Brain microvascular endothelial cell (primary cell): ENCODE measurements at places on chromosomes 12 and 14.

GRCh38 chr14:35242599-35243311 is 49.4 kb upstream of the PSMA6 start:
- DNase-seq: no peak

DNA sequence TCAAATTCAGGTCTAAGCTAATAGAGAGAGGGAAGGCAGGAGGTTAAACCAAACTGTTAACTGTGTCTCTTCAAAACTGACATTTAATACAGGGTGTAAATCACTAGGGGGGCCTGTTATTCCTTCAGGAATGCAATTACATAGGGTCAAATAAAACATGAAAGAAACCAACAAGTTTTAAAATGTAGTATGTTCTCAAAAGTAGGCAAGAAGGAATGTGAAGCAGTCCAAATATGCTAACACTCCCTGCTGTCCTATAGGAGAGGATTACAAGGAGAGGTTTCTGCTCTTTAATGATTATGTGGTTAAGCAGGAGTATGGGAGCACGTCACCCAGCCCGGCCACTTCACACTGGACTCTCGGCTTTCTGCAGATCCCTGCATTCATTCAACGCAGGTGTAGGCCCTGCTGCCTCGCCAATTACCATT is 42.5 kb upstream of the BMP4 start:
- peak; percentile 54 for DNase-seq

DNA sequence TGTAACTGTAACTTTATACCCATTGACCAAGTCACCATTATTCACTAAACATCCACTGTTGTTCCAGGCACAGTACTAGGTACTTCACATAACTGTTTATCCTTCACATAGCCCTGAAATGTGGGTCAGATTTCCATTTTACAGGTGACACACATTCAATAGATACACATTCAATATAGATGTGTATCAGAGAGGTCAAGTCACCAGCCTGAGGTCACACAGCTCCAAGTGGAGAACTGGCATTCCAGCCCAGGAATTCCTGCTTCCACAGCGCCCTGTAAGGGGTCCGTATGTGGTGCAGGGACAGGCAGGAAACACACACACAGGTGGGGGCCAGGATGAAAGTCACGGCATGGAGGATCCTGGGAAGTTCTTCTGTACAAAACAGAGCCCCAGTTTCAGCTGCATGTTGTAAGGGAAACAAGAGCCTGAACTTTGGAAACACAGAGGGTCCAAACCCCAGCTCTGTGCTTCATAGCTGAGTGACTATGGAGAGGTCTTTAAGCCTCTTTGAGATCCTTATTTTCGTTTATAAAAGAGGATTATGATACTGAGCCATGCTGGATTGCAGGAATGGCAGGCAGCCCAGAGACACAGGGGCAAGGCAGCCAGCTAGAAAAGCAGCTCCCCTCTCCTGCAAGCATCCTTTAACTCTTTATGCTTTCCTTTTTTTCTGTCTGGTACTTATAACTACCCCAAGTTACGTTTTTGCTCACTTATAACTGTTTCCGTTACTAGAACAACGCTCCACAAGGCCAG is 50.3 kb upstream of the DICER1 start:
- DNase-seq: no peak

GRCh38 chr14:66824251-66824650 is 316.3 kb downstream of the GPHN start:
- DNase-seq: no peak

GRCh38 chr12:68334132-68334531 is 2.0 kb upstream of the MDM1 start:
- no peak for DNase-seq

DNA sequence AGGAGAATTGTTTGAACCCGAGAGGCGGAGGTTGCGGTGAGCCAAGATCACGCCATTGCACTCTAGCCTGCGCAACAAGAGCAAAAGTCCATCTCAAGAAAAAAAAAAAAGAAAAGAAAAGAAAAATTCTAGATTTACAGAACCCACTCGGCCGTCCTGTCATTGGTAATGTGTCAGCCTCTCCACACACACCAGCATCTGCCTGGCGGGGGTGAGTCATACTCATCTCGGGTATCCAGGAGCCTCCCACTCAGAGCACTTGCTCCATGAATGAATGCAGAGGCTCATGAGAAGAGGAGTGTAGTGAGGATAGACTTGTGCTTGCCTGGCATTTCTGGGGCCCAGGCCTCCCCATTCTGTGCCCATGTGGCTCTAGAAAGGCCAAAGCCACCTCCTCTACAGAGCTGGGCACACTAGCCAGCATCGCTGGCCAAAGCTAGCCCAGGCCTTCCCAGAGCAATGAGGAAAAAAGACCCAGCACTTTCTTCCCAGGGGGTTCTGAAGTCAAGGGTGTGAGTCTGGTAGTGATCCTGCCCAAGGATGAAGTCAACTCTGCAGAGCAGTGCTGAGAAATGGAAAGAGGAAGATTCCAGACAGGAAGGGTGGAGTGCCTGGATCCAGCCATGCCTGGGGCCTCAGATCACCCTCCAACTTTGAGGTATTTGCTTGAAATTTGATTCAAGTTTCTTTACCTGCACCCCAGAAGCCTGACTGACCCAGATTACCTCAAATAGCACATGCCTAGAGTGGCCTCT is 31.2 kb upstream of the KLC1 start:
- peak; percentile 89 for DNase-seq

- no peak for DNase-seq
These were observed 16.6 kb downstream of the ADGRD1 start for GRCh38 chr12:130970165-130970907.

DNA sequence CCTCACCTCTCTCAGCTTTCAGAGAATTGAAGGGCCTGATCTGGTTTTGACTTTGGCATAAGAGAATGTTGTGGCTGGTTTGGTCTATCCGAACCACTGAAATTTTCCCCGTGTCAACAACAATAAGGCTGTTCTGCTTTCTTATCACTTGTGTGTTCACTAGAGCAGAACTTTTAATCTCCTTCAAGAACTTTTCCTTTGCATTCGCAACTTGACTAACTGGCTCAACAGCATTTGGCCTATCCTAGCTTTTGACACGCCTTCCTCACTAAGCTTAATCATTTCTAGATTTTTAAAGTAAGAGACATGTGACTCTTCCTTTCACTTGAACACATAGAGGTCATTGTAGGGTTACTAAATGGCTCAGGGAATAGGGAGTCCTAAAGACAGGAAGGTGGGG is 25.9 kb upstream of the EDDM3A start:
- no peak for DNase-seq

- DNase-seq: peak; percentile 27
These were observed 62.2 kb downstream of the BMP4 start for GRCh38 chr14:53894456-53894855.

DNA sequence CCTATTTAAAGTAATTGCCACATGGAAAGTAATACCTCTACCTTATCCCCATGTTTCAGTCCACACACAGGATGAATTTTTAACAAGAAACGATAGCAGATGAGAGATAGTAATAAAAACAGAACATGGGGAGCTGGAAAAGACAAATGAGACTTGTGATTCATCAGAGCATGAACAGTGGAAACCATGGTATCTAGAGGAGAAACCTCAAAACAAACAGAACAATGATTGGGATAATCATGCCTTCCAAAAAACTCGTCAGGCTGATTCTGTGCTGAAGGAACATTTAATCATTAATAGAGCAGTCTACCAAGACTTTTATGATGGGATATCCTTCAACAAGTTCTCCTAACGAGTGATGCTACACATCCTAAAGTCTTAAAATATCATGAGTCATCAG is 1390.7 kb downstream of the FSCB start:
- DNase-seq: no peak

DNA sequence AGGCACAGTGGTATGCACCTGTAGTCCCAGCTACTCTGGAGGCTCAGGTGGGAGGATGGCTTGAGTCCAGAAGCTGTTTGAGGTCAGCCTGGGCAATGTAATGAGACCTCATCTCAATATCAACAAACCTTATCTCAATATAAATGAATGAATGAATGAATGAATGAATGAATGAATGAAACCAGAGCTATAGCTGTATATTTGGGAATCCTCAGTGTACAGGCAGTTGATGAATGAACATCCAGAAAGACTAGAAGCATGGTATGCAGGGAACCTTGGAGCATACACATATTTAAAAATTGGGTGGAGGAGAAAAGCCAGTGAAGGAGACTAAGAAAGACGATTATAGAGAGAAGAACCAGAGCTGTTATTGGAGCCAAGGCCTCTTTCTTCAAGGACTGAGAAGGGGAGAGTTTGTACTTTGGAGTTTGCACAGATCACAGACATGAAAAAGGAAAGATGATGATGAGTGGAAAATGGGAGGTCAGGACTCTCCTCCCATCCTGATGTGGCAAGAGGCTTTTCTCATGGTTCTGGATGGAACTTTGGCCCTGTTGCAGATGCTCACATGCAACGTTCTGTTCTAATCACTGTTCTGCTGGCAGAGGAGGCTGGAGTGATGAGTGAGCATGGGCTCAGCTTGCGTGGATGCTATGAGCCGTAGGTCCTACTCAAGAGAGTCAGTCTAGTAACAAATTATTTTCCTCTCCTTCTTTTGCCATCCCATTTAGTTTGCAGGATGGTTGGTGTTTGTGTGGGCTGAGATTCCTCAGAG is 114.4 kb downstream of the PRKCH start:
- no peak for DNase-seq

DNA sequence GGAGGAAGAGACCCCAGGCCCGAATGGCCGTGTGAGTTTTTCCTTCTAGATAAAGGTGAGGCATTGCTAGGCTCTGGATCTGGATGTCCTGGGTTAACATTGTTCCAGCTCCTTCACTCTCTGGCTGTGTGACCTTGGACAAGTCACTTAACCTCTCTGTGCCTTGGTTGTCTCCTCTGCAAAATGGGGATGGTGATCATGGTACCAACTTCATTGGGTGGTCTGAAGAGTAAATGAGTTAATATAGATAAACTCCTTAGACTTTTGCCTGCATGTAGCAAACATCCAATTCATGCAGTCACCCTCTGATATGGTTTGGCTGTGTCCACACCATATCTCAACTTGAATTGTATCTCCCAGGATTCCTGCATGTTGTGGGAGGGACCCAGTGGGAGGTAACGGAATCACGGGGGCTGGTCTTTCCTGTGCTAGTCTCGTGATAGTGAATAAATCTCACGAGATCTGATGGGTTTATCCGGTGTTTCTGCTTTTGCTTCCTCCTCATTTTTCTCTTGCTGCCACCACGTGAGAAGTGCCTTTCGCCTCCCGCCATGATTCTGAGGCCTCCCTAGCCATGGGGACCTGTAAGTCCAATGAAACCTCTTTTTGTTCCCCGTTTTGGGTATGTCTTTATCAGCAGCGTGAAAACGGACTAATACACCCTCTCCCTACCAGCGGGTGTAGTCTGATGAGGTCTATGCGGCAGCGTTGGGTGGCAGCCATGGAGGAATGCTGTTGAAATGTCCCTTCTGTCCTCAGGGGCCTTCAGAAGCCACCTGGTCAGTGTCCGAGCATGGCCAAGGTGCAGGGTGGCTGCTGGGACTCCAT is 256.1 kb downstream of the GLT1D1 start:
- DNase-seq: no peak

- no peak for DNase-seq
These were observed 4.2 kb downstream of the OR10G3 start for GRCh38 chr14:21575661-21576060.

- DNase-seq: no peak
These were observed 496.1 kb downstream of the BCL11B start for GRCh38 chr14:98775892-98776291.

GRCh38 chr12:89353823-89354611 is 1.7 kb upstream of the DUSP6 start:
- DNase-seq: peak; percentile 51

GRCh38 chr14:68041876-68042354 is 222.3 kb downstream of the RAD51B start:
- no peak for DNase-seq

DNA sequence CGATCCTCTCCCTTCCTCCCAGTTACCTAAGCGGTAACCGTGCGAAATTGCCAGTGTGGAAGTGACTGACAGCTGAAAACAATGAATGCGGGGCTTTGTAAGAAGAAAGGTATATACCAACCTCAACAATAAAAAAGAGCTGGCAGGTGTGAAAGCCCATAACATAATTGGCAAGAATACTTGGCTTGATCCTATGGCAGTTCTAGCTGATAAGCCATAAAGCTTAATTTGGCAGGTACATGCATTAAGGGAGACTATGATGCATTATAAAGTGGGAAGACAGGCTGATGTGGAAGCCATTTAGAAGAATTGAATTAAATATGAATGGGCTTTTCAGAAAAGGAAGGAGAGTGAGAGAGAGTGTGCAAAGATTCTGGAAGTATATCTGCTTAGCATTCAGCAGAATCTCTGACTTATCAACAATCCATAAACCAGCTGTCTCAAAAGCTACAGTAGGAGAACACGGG is 71.3 kb downstream of the CRACR2A start:
- no peak for DNase-seq

- DNase-seq: no peak
These were observed 134.0 kb upstream of the CPSF6 start for GRCh38 chr12:69105101-69105962.

GRCh38 chr12:131987552-131987951 is 37.8 kb downstream of the EP400 start:
- DNase-seq: no peak

GRCh38 chr14:100664841-100665510 is 61.7 kb upstream of the DLK1 start:
- no peak for DNase-seq

DNA sequence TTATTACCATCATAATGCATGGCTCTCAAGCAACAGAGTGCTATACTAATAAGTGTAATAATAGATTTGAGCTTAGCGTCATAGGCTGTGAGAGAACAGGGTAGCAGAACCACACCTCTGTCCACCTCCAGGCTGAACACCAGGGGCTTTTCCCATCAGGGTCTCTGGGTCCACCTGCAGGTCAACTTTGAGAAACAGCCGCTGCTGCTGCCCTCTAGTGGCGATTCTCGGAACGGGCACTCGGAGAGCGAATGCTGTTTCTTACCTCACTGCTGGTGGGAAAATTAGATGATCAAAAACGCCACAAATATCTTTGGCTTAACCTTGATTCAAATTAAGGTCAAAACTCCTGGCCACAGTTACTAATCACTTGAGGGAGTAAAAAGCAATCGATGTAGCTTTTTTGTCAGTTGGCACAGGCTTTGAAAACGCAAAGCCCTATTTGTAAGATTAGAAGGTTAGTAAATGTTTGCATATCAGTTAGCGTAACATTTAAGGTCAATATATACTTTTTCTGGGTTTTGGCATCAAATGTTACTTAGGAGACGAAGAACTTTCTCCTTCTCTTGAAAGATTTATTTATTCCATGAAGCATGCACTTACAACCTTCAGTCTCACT is 127.9 kb upstream of the TMEM132D start:
- DNase-seq: peak; percentile 49

- peak; percentile 86 for DNase-seq
These were observed 20.0 kb downstream of the TMEM30B start for GRCh38 chr14:61260939-61261776.

- DNase-seq: no peak
These were observed 4.4 kb upstream of the HOXC9 start for GRCh38 chr12:53995378-53996239.

DNA sequence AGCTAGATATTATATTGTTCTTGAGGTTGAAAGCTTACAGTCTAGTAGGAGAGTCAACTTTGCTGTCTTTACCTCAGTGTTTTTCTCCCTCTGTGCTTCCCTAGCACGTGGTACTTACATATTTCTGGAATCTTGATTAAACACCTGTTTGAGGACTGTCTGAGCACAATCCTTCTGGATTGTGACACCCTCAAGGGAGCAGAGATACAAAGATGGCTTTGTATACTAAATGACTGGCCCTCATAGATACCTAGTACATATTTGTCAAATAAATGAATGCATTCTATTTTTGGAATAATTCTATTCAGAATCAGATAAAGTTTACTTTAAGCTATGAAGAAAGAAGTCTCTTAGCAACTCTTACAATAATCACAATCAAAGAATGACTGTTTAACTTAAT is 113.3 kb downstream of the LRRK2 start:
- DNase-seq: no peak

GRCh38 chr12:127268213-127268612 is 998.8 kb upstream of the TMEM132C start:
- no peak for DNase-seq
